Spinal cord (tissue), 10 donors: ENCODE measurements at places on chromosomes 16 and 17. TPM values are rescaled to one million over a fixed set of nuclear protein-coding genes. Genes with fewer than 3 reads are reported as not detected.

The AHSP gene
- 4.2 TPM for polyA plus RNA-seq

The TBC1D3H gene
- not detected for polyA plus RNA-seq

The TPSD1 gene
- not detected for polyA plus RNA-seq

The SALL1 gene
- polyA plus RNA-seq: 98.7 TPM

The TBC1D3I gene
- polyA plus RNA-seq: 0.68 TPM

The JMJD6 gene
- 18.6 TPM for polyA plus RNA-seq

The PROCA1 gene
- polyA plus RNA-seq: 11.8 TPM

- peak; percentile 45 for DNase-seq
Measured at GRCh38 chr16:74623214-74623838, 16.4 kb upstream of the GLG1 start.

DNA sequence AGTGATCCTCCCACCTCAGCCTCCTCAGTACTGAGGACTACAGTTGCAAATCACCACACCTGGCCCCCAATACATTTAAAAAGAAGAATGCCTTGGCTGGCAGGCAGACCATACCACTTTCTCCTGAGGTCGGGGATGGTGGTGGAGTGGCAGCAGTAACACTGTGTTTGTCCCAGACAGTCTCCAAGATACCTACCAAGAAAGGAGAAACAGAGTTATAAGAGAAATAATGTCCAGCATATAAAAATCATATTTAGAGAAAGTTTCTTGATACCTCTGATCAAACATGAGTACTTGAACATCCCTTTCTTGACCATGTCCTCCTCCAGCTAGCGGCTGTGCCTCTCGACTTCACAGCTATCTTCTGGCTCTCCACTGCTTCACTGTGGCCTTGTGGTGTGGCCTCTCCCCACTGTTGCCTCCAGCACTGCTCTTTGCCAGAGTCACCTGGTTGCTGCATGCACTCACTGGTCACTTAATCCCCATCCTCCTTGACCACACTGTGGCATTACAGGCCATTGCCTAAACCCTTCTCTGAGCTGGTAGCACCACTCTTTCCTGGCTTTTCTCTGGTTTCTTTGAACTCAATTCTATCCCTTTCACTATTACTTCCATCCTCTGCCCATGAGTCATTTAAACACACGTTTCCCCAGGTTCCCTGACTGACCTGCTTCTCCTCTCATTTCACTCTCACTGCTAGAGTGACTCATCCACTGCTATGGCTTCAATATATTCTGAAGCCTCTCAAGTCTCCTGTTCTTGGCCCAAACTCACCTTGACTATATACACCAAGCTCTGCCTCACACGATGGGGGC, 45.2 kb downstream of the XPO6 start:
- DNase-seq: no peak

DNA sequence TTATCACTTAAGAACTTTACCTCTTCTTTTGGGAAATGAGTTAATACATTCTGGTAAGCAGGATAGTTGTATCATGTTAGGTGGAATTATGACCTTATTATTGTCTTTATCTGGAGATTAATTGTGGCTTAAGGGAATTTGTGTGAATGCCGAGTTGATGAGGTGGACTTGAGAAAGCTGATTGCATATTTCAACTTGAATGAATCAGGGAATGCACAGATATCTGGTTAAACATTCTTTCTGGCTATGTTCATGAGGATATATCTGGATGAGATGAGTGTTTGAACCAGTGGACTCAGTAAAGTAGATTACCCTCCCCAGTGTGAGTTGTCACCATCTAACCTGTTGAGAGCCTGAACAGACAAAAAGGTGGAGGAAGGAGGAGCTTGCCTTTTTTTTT, 326.1 kb upstream of the GOT2 start:
- DNase-seq: no peak

GRCh38 chr17:63282455-63282854, 163.7 kb downstream of the CYB561 start:
- no peak for DNase-seq

DNA sequence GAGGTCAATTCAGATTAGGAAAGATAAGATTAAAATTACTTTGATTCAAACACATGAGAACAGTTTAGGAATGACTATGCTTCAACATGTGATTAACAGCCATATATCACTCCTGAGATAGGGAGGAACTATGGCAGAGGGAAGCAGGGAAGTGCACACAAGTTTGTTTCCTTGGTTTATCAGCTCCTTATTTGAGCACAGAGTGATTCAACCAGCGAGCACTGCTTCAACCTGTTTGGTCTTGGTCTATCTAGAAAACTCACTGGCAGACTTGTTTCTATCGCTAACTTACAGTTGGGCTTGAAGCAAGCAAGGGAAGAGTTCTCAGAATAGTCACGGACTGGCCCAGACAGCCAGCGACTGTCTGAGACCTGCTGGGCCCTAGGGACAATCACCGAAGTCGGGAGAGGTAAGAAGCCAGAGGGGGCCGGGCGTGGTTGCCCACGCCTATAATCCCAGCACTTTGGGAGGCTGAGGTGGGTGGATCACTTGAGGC, 23.5 kb downstream of the TUBG1 start:
- DNase-seq: no peak

DNA sequence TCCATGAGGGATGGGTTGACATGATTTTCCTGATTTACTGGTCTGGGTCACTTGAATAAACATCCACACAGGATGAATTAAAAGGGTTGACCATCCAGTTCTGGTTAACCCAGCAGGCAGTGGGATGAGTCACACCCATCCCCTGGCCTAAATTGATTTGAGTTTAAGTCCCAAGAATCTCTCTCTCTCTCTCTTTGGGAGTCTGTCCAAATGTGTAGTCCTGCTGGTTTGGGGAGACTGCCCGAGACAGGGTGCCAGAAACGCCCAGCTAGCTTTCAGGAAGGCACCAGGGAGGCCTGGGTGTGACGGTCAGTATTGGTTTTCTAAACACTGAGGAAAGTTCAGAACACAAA, 38.8 kb downstream of the SCPEP1 start:
- peak; percentile 60 for DNase-seq

- DNase-seq: no peak
Measured at GRCh38 chr17:57548421-57549410, 196.4 kb downstream of the CCDC182 start.

DNA sequence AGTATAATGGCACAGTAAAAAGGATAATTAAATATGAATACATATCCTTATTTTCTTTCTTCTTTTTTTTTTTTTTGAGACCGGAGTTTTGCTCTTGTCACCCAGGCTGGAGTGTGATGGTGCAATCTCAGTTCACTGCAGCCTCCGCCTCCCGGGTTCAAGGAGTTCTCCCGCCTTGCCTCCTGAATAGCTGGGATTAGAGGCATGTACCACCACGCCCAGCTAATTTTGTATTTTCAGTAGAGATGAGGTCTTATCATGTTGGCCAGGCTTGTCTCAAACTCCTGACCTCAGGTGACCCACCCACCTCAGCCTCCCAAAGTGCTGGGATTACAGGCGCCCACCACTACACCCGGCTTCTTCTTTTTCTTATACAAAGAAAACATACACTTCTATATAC, 12.0 kb downstream of the GABARAPL2 start:
- DNase-seq: no peak

- DNase-seq: no peak
Measured at GRCh38 chr16:19460397-19460796, 42.7 kb downstream of the TMC5 start.

DNA sequence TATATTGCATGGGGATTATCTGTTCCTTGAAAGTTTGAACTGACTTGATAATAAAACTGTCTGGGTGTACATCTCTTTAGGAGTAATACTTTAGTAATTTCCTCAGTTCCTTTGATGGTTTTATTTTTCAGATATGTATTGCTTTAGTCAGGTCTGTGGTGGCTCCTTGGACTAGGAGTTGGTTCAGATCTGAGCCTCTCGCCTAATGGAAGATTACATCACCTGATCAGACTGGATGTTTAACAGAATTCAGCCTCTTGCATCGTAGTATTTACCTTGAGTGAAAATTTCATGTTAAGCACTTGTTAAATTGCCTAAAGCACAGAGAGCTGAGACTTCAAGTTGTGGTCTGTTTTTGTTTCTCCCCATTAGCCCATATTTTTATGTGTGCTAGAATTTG, 267.3 kb downstream of the MAP2K4 start:
- DNase-seq: no peak

GRCh38 chr16:27792486-27793248, 242.7 kb downstream of the KATNIP start:
- DNase-seq: no peak

DNA sequence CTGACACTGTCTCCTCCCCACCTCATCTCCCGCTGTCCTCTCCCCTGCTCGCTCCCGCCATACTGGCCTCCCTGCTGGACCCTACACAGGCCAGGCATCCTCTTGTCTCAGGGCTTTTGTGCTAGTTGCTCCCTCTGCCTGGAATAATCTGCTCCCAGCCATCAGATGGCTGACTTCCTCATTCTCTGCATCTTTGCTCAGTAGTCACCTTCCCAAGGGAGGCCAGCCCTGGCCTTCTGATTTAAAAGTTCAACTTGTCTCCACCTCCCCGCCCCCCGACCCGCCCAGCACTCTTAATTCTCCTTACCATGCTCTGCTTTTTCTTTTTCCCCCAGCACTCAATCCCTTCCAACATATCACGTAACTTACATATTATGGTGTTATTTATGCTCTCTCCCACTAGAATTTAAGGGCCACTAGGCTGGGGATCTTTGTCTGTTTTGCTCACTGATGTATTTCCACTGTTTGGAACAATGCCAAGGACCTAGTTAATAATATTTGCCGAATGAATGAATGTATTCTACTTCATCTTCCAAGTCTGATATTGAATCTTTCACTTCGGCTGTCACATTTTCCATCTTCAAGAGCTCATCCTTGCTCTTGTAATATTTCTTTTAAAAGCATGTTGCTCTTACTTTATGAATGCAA, 178.3 kb downstream of the CDK5R1 start:
- DNase-seq: no peak

DNA sequence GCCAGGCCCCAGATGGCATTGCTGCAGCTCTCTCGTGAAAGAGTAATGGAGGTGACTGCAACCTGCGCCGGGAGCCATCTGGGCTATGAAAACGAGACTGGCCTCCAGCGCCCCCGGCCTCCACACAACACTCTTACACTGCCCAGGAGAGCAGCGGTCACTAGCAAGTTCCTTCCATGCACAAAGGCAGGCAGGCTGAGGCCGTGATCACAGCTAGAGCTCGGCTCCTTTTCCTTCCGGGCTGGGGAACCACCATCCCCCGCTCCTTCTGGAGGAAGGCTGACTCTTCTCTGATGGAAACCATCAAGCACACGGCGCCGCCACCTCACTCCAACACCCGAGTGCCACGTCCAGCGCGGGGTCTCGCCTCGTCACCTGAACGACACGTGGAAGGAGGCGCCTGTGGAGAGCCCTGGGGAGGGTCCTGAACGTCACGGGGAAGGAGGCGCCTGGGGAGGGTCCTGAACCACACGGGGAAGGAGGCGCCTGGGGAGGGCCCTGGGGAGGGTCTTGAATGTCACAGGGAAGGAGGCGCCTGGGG, 61.9 kb downstream of the KLHDC4 start:
- no peak for DNase-seq

GRCh38 chr16:84874553-84874952, 54.8 kb downstream of the CRISPLD2 start:
- no peak for DNase-seq

- DNase-seq: peak; percentile 83
Measured at GRCh38 chr16:2474877-2475412, at the start of gene TBC1D24. Gene TBC1D24, plus strand, starts transcription at chr16:2475127. Its CDS starts 21,022 bp downstream, at chr16:2496149.

GRCh38 chr16:48999044-48999443, 282.6 kb downstream of the CBLN1 start:
- DNase-seq: no peak

GRCh38 chr16:64589836-64590235, 532.0 kb downstream of the CDH11 start:
- DNase-seq: no peak

GRCh38 chr17:9890124-9890523, 14.9 kb downstream of the RCVRN start:
- DNase-seq: no peak

DNA sequence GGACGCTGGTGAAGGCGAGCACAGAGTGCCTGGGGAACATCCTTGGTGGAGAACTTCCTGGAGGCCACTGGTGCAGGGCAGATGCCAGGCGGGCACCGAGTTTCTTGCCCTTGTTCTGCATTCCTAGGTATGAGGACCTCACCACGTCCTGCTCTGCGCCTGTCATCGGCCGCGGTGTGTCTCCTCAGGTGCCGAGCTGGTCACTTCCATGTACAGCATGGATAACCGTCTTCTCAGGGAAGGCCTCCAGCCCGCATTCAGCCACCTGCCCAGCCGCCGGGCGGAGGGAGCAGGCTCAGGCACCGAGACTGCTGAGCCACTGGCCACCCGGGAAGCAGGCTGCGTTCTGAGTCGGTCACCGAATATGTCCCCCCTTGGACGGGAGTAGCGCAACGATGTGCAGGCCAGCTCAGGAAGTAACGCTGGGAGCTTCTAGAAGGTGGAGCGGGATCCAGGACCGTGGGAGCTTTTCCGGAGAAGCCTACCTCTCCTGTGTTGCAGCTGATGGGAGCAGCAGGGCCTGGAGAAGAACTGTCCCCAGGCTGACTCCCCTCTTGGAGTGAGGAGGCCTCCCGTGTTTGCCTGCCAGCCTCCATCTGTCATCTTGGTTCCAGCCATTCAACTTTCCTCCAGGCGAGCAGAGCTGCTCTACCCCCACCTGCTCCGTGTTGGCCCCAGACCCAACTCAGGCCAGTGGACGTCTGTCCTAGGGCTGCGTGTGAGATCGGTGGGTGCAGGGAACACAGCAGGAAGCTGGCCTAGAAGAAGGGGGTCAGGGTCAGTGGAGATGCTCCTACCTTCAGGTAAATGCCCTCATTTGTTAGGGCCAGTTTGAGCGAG, 2.1 kb upstream of the BAIAP2 start:
- no peak for DNase-seq

DNA sequence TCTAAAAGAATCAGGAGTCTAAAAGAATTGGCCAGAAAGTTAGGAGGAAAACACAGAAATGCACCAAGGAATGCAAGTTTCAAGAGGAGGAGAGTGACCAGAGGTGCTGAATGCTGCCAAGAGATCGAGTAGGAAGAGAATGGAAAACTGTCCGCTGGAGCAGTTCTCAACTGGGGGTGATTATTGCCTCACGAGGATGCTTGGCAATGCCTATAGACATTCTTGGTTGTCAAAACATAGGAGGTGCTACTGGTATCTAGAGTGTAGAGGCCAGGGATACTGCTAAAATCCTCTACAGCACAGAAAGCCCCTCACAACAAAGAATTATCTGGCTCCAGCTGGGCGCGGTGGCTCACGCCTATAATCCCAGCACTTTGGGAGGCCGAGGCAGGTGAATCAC, 82.1 kb upstream of the NOL11 start:
- DNase-seq: no peak

- no peak for DNase-seq
Measured at GRCh38 chr16:88882358-88883030, 16.0 kb upstream of the PABPN1L start.
